ENCODE measurements at places on chromosomes 2 and 18. TPM values are rescaled to one million over a fixed set of nuclear protein-coding genes. Genes with fewer than 3 reads are reported as not detected.

DNA sequence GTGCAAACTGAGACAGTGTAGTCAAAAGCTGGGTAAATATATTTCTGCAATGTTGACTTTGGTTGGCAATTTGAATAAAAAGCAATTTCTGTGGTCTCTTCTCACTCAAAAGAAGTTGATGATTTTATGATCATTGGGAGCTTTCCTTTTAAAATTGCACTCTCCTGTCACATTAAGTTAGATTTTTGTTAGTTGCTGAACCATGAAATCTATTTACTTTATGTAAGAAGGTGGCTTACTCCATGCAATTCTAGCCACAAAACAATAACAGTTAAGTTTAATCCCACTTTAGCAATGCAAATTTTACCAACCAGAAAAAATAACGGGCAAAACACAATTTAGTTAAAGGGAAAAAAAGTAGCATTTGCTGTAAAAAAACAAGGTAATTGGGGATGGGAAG lies 48.3 kb downstream of the DLGAP1 start:
- no peak for DNase-seq

MTCL1 gene
- 28.9 TPM for polyA plus RNA-seq

DNA sequence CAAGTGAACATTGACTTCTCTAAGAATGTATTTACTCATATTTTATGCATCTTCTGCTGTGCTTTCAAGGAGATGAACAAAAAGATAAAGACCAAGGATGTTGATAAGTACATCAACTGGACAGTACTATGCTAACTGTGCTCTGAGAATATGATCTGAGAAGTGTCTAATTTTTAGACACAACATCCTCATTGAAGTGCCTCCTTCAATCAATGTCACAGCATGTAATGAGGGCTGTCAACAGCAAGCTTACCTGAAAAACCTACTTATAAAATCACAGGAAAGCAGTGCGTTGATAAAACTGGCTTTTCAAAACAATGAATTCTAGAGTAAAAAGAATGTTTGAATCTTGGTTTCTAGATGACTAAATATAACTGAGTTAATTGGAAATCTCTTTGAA lies 452.9 kb upstream of the DSEL start:
- no peak for DNase-seq

GRCh38 chr18:57430079-57431001 lies 4.8 kb upstream of the ONECUT2 start:
- no peak for DNase-seq

DNA sequence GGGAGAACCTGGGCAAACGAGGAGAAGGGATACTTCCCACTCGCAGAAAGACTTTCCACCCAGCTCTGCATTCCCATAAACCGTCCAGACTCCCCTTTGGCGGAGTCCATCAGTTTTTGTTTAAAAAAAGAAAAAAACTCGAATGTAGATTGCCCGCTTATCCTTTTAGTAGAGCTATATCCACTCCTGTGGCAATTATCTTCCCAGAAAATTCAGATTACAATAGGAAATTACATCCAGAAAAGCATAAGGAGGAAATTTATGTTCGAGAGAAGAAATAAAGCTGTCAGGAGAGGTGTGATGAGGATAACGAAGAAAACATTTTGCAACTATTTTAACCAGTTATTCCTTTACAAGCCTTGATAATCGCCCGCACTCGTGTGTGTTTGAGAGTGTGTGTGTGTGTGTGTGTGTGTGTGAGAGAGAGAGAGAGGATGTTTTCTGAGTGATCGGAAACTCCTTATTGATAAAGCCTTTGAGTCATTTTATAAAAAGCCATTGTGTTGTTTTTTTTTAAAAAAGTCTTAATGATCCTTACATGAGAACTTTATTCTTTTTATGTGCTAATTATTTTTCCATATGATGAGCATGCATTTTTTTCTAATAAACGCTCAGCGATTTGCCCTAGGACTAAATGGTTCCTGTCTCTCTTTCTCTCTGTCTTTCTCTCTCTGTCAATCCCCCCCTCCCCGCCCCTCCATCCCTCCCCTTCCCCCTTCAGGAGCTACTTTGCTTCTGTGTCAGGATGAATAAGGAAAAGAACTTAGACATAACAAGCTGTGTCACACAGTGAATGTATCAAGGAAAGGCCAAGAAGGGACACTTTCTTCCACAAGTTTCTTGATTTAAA lies 1.1 kb upstream of the PPP3R1 start:
- DNase-seq, result peak; percentile 35

GRCh38 chr18:37161491-37161890 lies 332.6 kb downstream of the KIAA1328 start:
- DNase-seq, result no peak

CDH19 gene
- polyA plus RNA-seq, result 3.5 TPM

DNA sequence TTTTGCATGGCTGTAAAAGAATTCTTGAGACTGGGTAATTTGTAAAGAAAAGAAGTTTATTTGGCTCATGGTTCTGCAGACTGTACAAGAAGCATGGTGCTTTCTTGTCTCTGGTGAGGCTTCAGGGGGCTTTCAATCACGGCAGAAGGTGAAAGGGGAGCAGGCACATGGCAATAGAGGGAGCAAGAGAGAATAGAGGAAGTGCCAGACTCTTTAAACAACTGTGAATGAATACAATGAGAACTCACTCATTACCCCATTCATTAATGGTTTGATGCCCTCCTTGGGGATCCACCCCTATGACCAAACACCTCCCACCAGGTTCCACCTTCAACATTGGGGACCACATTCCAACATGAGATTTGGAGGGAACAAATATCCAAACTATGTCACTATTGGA lies 463.5 kb downstream of the MTX2 start:
- no peak for DNase-seq

DNA sequence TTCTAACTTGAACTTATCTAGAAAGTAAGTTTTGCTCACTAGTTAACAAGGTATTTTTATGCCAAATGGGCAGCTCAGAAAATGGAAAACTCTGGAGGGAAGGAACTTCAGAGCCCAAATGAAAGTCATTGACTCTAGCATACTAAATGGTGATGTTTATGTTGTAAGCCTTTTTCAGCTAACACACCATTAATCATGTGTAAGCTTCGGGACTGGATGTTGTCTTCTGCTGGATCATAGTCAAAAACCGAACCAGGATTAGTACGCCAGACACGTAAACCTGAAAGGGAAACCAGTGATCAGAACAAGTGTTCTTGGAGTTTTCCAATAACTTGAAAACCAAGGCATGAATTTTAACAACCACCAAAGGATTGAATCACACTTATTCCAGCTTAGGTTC lies 81.8 kb downstream of the RIF1 start:
- DNase-seq, result no peak

SELENOI gene
- polyA plus RNA-seq, result 10.2 TPM

GRCh38 chr2:179248024-179248348 lies 16.6 kb downstream of the SESTD1 start:
- no peak for DNase-seq

ARHGAP25 gene
- polyA plus RNA-seq, result 4.6 TPM

DNA sequence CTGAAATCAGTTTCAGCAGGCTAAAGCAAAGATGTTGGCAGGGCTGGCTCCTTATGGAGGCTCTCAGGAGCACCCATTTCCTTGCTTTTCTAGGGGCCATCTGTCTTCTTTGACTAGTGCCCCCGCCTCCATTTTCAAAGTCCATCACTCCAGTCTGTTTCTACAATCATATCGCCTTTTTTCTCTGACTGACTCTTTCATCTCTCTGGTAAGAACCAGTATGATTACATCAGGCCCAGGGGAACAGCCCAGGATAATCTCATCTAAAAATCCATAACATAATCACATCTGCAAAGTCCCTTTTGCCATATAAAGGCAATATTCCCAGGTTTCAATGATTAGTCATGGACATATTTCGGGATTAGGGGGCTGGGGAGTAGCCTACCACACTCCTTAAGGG lies 57.0 kb downstream of the CUL3 start:
- DNase-seq, result no peak

DNA sequence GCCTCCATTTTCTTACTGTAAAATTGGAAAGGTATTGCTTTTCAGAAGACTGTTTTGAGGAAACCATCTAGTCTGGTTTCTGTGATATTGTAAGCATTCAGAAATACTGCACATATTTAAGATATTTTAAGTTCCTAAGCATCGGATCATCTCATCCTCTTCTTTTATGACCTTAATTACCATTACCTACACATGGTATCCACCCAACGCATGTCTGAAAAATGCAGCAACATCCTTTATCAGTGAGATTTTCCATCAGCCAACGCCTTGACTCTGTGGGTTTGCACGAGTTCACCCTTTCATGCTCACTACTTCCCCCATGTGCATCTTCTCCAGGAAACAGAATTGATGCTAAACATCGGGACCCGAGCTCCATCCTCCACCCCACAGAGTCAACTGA lies 84.3 kb downstream of the COL4A4 start:
- no peak for DNase-seq

- DNase-seq, result no peak
These were observed 865.5 kb downstream of the CCDC85A start for GRCh38 chr2:57049273-57049672.

- no peak for DNase-seq
These were observed 95.4 kb downstream of the PMS1 start for GRCh38 chr2:189879716-189880081.

GRCh38 chr2:101893681-101894381 lies 97.9 kb upstream of the IL1R2 start:
- no peak for DNase-seq

IER3IP1 gene
- polyA plus RNA-seq, result not detected

LRRC30 gene
- 4.3 TPM for polyA plus RNA-seq
